LNCaP clone FGC (cell line): ENCODE measurements at places on chromosomes 12 and 14.

DNA sequence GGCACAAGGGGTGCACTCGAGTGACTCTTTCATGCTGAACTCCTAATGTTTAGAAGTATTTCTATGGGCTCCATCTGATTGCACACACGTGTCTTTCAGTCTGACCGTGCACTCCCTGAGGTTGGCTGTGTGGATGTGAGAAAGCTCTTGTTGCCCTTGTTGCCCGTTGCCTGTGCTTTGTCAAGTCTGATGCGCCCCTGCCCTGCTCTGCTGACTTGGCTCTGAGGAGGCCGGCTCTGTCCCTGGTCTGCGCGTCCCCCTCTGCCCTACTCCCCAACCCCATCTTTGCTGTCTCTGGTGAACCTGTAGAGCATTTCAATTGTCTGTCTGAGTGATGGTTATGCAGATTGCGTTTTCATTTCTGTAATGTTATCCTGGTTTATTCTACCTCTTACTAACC lies 802.3 kb downstream of the NRXN3 start:
- no peak for DNase-seq

- peak; percentile 74 for DNase-seq
Measured at GRCh38 chr14:102993523-102993922, 63.8 kb downstream of the CDC42BPB start.

DNA sequence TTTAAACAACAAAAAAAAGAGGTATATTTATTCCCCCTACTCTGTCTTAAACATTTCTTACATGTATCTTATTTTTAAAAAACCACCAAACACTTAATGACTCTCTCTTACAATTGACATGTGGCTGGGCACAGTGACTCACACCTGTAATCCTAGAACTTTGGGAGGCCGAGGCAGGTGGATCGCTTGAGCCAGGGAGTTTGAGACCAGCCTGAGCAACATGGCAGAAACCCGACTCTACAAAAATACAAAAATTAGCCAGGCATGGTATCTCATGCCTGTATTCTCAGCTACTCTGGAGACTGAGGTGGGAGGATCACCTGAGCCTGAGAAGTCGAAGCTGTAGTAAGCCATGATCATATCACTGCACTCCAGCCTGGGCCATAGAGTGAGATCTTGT lies 16.0 kb downstream of the SLC41A2 start:
- no peak for DNase-seq

DNA sequence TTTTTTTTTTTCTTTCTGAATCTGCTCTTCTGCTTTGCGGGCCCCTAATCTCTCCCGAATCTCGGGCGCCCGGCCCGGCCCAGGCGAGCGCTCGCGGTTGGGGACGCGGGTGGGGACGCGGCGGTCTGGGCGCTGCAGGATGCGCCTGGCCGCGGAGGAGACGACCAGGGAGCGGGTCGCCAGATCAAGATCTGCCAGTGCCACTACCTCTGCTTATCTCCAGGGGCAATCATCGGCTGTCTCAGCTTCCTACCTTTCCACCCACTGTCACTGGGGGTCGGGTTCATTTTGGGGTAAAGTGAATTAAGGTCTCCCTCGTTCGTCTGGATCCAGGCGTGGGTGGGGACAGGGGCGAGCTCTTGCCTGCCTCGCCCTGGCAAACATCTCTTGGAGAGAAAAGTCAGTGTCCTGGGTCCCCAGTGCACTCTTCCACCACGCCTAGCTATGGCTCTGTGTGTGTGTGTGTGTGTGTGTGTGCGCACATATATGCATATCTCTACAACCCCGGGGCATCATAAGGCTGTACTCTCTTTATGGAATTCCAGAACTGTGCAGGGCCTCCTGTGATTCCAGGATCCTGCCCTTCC lies 422.3 kb downstream of the VRK1 start:
- DNase-seq: no peak

DNA sequence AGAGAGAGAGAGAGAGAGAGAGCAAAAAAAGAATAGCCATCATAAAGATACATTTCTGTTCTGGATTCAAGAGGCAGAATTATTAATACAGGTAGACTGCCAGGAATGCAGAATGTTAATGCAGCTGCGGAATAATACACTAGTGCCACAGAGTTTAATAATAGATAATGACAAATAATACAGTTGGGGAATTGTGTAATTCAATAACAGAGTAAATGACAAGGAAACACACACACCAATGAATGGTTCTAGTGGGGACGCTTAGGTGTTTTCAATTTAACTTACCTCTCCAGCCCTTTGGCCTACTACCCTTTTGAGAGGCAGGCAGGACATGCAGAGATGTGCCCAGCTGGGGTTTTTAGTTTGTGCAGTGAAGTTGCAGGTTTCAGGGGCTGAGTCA lies 313.9 kb downstream of the NRXN3 start:
- DNase-seq: no peak

- no peak for DNase-seq
Measured at GRCh38 chr12:62260733-62261683, 804 bp downstream of the USP15 start.

DNA sequence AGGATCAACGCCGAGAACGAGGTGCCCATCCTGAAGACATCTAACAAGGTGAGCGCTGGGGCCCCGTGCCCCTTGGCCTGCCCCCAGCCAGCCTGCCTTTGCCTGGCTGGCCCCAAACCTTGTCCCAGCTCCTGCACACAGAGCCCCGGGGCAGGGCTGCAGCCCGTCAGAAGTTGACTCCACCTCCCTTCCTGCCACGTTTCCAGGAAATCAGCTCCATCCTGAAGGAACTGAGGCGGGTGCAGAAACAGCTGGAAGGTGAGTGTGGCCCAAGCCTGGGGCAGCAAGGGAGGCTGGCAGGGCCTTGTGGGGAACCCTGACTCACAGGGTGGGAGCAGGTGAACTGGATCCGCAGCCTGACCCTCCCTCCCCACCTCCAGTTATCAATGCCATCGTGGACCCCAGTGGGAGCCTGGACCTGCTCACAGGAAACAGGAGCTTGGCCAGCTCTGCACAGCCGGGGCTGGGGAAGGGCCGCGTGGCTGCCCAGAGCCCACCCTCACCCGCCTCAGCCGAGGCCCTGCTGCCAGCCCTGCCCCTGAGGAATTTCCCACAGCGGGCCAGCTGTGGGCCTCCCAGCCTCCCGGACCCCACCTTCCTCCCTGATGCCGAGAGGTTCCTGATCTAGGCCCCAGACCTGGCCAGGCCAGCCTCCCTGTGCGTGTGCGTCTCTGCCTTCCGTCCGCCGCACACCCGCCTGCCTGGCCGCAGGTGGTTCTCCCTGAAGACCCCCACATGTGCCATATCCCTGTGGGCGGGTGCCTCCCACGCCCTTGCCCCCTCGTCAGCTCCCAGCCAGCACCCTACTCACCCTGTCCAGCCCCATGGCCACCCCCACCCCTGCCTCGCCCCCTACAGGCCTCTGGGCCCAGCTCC lies 29.5 kb downstream of the CEP170B start:
- DNase-seq: no peak

DNA sequence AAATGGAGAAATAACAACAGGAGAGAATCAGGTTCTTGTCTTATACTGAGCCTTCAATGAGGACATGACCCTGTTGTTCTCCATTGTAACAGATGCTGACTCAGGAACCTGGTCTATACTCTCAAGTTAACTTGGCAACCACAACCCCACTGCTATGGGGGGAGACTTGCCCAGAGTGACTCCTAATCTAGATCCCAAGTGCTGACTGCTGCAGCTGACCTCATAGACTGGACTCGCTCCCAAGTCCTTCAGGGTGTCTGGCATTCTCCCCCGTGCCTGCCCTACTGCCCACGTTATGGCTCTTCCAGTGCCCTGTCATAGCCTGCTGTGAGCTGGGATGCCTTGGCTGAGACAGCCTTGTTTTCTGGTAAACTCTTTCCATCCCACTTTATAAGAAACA lies 37.1 kb downstream of the NID2 start:
- no peak for DNase-seq

GRCh38 chr14:42224053-42224888 lies 617.6 kb downstream of the LRFN5 start:
- peak; percentile 26 for DNase-seq

DNA sequence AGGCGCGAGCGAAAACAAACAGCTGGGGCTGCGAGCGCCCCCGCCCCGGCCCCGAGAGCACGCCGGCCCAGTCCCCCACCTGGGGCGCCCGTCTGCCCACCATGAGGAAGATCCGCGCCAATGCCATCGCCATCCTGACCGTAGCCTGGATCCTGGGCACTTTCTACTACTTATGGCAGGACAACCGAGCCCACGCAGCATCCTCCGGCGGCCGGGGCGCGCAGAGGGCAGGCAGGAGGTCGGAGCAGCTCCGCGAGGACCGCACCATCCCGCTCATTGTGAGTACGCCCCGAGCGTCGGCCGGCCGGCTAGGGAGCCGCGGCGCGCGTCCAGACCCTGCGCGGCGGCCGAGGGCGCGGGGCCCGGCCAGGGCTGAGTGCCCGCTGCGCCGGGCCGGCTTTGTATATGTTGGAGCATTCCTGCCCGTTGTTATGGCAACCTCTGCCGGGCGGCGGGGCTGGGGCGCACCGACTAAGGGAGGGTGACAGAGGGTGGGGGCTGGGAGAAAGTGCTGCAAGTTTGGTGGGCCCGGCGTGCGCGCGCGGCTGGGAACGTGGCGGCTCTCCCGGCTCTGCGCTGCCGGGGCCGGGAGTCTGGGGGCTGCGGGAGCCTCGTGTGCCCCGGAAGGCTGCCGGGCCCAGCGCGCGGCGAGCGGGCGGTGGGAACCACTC lies 367 bp downstream of the GALNT16 start:
- DNase-seq: no peak

DNA sequence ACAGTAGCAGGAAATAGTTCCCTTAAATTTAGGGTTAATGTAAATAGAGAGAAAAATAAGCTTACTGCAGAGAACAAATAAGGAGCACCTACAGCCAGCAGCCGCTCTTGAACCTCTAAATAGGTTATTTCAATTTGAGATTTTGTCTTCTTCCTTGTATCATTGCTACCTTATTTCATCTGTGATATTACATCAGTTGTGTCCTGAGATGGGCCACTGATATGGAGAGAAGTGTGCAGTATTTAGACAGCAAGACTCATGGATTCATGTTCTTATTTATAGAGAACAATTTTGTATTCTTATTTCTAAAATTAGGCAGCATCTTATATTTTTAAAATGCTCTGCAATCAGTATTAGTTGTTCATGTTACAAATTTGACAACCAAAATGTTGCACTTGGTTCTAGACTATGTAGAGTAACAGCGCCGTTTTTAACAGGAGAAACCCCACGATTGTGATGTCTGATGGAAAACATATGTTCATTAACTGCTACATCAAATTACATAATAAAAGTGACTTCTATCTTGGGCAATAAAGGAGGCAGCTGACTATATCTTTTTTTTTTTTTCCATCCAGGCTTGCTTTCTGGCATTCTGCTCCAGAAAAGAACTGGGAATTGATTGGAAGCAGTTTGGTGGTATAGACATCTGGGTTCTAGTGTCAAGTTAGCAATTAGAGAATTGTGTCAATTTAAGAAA lies 117.9 kb downstream of the CAND1 start:
- DNase-seq: no peak
